PC-3 (cell line): ENCODE measurements at places on chromosomes 1 and 21. TPM values are rescaled to one million over a fixed set of nuclear protein-coding genes. Genes with fewer than 3 reads are reported as not detected.

The SLC1A7 gene
- 0.23 and 0.26 TPM in 2 replicates for total RNA-seq

The SGIP1 gene
- total RNA-seq, result not detected in 2 replicates

The SLAMF6 gene
- not detected in 2 replicates for total RNA-seq

DNA sequence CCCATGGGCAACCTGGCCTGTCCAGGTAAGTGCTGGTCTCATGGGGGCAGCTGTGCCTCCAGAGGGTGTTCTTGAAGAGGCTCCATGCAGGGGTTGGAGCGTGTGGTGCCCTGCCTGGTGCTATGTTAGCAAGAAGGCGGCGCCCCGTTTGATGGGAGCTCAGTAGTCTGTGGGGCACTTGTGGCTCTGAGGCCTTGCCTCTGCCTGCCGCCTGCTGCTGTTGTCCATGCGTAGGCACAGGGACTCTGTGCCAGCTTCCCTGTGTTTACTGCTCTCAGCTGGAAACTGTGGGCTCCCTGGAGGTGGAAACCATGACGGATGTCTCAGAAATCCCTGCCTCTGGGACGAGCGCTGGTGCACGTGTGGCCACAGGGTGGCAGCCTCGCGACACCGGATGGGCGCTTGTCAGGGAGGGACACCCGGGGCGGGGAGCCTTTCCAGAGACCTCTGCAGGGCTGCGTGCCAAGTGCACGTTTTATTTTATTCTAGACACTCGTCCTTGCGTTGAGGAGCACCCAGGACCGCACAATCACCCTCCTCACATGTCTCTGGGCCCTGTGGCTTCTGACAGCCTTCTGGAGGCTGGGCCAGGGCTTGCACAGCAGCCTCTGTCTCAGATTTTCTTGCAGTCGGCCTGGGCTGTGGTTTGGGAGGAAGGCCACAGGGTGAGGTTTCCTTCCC, 27.1 kb downstream of the SNAP47 start:
- DNase-seq, result peak; percentile 97

The GSTM1 gene
- not detected in 2 replicates for total RNA-seq

DNA sequence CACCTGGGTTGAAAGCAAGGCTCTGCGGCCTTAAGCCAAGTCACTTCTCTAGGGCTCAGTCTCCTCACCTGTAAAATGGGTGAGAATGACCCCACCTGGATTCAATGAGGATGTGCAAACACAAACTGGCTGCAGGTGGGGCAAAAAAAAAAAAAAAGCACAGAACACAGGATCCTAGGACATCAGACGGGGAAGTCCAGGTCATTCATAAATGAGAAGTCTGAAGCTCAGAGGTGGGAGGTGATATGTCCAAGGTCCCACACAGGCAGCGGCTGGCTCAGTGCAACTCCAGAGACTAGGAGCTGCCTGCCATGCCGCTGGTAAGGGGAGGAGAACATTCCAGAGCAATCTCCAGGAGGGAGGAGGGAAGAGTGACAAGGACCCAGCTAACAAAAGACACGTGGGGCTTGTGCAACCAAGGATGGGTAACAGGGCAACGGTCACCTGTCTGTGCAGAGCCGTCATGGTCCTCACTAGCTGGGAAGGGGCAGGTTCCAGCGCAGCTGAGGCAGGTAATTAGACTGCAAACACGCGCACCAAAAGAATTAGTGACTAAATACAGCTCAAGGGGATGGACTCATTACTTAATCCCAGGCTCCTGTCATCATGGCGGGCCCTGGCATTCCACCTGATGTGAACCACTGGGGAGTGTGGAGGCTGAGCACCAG, 19.5 kb downstream of the IFFO2 start:
- no peak for DNase-seq

DNA sequence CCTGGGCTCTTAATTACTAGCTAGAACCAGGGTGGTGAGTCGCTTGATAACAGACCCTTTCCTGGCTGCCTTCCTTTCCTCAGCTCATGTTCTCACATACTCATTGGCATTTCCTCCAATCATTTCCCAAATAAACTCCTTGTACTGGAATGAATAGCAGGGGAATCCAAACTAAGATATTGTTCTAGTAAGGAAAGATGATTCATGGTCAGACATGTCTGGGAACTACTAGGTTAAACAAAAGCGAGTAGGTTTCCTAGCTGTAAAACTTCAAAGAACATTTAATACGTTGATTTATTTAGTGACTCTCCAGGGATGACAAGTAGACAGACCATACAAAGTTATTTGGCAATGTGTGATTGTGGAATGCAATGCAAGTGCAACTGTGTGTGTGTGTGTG, 121.2 kb upstream of the KCNJ6 start:
- DNase-seq, result peak; percentile 49

- peak; percentile 28 for DNase-seq
Observed at GRCh38 chr1:27392778-27393635, 585 bp downstream of the GPR3 start.

- DNase-seq, result peak; percentile 39
Observed at GRCh38 chr1:145999321-146000024, 3.1 kb upstream of the TXNIP start.

DNA sequence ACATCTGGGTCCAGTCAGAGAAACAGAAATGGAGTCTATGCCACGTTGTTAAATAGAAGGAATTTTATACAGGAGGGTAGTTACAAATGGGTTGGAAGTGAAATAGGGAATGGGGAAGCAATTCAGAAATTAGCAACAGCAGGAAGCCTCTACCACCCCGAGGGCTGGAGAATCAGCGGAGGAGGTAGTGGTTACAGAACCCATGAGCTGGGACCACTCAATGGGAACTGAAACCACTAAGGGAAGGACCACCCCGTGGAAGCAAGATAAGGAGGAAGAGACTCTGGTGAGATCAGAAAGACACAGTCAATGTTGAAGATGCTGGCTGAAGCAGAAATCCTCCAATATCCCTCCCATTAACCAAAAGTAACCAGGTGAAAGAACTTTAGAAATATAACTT, 15.5 kb upstream of the MAST2 start:
- DNase-seq, result no peak

The RIPPLY3 gene
- total RNA-seq, result 10.0 and 11.4 TPM in 2 replicates

The RSPO1 gene
- not detected in 2 replicates for total RNA-seq

- DNase-seq, result peak; percentile 48
Observed at GRCh38 chr1:248786156-248786555, 30.6 kb upstream of the LYPD8 start.

GRCh38 chr1:244264163-244264562, 187.5 kb downstream of the ADSS2 start:
- no peak for DNase-seq

DNA sequence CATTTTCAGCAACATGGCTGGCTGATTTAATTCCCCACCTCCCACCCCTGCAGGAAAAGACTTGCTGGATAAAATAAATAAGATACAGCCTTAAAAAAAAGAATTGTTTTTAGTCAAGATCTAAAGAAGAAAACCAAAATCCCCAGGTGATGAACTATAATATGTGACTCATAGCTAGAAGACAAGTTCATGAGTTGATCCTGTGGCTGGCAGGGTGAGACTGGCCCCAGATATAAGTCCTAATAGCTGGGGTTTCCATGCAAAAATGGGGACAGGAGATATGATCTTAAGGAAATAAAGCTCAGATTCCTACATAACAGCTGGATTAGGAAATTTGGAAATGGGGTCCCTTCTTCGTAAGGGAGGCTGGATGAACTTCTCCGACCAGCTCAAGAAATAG, 21.9 kb upstream of the RGSL1 start:
- DNase-seq, result no peak
